RPMI7951 (cell line): ENCODE measurements at places on chromosomes 6 and 20. TPM values are rescaled to one million over a fixed set of nuclear protein-coding genes. Genes with fewer than 3 reads are reported as not detected.

- DNase-seq: no peak
Measured at GRCh38 chr6:162055365-162055764, 672.2 kb downstream of the PRKN start.

GRCh38 chr6:122947355-122947754 is 48.7 kb upstream of the CLVS2 start:
- no peak for DNase-seq

- DNase-seq: no peak
Measured at GRCh38 chr6:169201985-169202384, 51.7 kb downstream of the THBS2 start.

GRCh38 chr6:31405996-31406395 is 2.6 kb downstream of the MICA start:
- no peak for DNase-seq

DNA sequence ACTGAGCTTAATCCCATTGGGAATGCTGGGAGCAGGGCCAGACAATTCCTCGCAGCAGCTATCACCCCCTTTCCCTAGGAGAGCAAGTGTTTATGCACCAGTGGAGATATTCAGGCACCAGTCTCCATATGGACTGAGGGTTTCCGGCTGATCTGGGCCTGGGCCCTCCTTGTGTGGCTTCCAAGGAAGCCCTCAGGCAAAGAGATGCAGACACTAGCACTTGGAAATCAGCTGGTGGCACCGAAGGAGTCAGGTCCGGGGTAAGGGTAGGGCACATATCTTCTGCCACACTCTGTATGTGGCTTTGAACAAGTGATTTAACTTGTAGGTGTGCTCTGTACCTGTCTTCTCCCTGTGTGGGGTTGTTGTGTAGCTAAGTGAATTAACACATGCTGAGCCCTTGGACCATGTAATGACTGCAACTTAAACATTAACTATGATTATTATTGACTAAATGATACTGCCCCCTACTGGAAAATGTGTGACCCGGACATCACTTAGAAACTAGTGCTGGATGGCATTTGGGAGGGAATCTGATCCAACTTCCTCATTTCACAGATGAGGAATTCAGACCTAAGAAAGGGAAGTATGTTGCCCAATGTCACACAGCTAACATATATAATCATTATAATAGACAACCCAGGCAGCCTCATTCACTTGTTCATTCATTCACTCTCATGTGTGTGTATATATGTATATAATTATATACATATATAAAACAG is 19.3 kb upstream of the WFDC2 start:
- DNase-seq: peak; percentile 56

DNA sequence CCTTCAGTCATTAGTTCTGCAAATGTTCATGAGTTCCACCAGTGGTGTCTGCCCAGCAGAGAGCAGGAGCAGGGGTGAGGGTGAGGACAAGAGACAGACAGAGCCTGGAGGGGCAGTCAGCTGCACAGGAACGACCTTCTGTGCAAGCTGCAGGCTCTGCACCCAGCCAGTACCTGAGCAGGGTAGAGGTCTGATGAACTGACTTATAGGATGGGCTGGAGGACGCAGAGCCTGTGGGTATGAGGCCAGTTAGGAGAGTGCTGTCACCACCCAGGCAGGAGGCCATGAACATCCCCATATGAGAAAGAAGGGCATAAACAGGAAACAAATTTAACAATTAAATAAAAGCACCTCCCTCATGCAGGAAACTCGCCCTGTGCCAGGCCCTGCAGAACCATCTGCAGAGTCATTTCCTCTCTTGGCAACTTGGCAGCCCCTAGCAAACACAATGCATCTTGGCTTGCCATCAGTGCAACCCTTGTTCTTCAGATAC is 17.9 kb downstream of the C6orf15 start:
- peak; percentile 14 for DNase-seq

- no peak for DNase-seq
Measured at GRCh38 chr6:66772800-66773199, 1065.8 kb upstream of the EYS start.

- DNase-seq: no peak
Measured at GRCh38 chr6:157792671-157793070, 30.4 kb upstream of the SNX9 start.

GRCh38 chr20:15523400-15523799 is 1049.8 kb downstream of the KIF16B start:
- DNase-seq: no peak

DNA sequence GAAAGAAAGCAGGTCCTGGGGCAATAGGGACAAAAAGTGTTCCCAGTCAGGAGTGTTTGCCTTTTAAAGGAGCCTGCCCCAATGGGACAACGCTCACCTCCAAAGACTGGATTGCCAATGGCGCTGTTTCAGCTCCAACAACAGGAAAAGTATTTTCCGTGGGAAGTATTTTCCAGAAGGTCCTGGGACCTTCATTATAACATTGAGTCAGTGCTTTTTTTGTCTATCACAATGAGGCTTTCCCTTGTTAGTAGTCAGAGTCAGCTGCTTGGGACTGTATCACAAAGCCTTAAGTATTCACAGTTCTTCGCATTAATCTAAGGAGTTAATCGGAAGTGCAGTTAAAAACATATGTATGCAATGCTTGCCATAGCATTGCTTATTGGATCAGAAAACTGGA is 17.3 kb downstream of the TRAF3IP2 start:
- no peak for DNase-seq

DNA sequence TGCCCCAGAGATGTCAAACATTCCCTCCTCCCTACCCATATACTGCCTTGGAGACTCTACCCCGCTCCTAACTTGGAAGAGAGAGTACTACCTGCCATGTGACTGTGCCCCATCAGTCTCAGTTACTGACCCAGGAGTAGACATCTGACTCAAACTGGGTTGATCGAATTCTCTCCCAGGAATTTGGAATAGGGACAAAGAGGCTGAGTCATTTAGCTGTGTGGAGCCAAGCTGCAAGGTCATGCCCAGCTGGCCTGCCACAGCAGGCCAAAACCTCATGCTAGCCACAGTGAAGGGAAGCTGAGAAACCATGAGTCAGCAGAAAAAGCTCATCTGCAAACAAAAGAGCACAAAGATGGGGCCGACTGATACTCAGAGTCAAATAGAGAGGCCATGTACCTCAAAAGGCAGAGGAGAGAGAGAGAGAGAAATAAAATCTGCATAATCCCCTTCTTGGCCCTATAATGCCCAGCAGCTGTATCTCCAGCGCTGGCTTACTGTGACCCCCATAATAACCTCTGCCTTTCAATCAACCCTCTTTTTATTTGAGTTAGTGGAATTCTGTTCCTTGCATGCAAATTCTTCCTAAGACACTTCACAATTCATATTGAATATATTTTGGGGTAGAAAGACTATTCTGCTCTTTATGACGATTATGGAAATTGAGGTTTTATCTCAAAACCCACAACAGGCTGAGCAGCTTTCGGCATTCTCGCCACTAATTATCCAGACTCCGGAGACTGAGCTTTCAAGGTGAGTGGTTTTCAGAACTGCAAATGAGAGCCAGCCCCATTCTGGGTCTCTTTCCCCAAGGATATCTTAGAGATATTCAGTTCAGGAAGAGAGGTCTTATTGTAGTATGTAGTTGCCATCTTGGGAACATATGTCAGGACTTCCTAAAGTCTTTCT is 21.4 kb upstream of the AKIRIN2 start:
- peak; percentile 98 for DNase-seq

DNA sequence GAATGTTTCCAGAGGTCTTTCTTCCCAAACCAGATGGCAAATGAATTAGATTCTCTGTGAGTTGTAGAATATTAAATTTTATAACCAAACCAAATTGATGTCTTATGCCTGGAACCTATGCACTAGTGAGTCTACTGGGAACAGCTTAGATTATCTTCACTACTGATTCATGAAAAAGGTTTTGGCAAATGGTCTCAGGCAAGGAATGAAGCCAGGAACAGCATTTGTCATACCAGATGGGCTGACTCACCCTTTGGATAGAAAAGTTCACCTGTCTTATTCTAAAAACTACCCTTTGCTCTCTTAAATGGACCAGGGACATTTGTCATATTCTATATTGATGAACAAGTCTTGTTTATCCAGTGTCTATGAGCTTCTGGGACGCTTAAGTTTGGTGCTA is 135.4 kb upstream of the ECI2 start:
- peak; percentile 20 for DNase-seq

The CCN6 gene
- total RNA-seq: 0.24 TPM in 1 of 2 replicates, not detected in the other

DNA sequence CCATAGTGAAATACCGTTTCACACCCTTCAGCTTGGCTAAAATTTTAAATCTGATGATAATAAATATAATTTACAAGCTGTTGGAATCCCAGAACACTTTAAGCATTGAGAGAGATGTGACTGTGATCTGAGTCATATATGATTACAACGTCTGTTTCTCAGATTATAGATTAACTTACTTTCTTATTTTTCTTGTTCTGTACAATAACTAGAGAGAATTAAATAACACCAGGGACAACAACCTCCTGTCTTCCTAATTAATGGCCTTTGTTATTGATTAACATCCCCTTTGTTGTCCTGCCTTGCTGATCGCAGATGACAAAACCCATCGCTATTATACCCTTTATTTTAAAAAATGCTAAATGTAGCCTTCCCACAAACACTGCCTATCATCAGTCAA is 87.8 kb upstream of the EZR start:
- DNase-seq: no peak

GRCh38 chr20:4244700-4245485 is 229.5 kb upstream of the RNF24 start:
- DNase-seq: no peak

DNA sequence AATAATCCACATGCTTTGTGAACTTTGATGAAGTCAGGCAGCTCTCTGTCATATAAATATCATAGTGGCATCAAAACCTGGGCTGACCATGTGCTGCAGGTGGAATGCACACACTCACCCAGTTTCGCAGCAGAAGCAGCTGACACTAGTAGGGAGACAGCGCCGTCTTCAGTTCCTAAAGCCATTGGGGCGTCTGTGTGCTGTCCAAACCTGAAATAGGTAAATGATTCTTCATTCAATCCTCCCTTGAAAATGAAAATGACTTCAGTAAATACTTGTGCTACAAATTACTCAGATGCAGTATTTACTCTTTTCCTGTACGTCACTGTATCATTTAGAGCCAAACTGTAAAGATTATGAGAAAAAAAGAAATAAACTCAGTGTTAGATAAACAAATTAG is 127.5 kb downstream of the EYA4 start:
- no peak for DNase-seq
